ENCODE measurements at places on chromosomes 4 and X. TPM values are rescaled to one million over a fixed set of nuclear protein-coding genes. Genes with fewer than 3 reads are reported as not detected.

Gene MGST2
- 8.4 TPM for total RNA-seq

Gene MAGEA10
- total RNA-seq: not detected

Gene PAGE1
- not detected for total RNA-seq

Gene TDO2
- total RNA-seq: not detected

Gene AKAP14
- total RNA-seq: not detected

Gene MAGEA2B
- 1.7 TPM for total RNA-seq

Gene SNCA
- total RNA-seq: 118 TPM

Gene DRD5
- total RNA-seq: 0.34 TPM

Gene YIPF6
- 31.2 TPM for total RNA-seq

Gene RNF150
- 23.4 TPM for total RNA-seq

Gene FATE1
- 0.48 TPM for total RNA-seq

Gene SLC6A14
- not detected for total RNA-seq

Gene DGKK
- total RNA-seq: 0.41 TPM

Gene KCTD8
- total RNA-seq: 2.4 TPM

Gene NR3C2
- total RNA-seq: 0.46 TPM

Gene ITGB1BP2
- total RNA-seq: 2.6 TPM

Gene USP17L11
- not detected for total RNA-seq

Gene CCDC110
- total RNA-seq: 5.7 TPM

Gene CHIC1
- 10.6 TPM for total RNA-seq

Gene SRPX2
- total RNA-seq: 11.3 TPM

Gene TKTL2
- total RNA-seq: 0.09 TPM

Gene ARR3
- total RNA-seq: not detected

Gene CTAG1B
- total RNA-seq: not detected

Gene DAPP1
- 4.9 TPM for total RNA-seq

Gene PNMA6A
- 11.0 TPM for total RNA-seq

Gene RNF175
- total RNA-seq: 0.32 TPM

Gene CABS1
- total RNA-seq: 0.13 TPM

Gene SPANXA2
- not detected for total RNA-seq

Gene VBP1
- 66.3 TPM for total RNA-seq

Gene DGKQ
- 4.8 TPM for total RNA-seq

Gene G3BP2
- total RNA-seq: 192 TPM

Gene HNRNPH2
- 85.4 TPM for total RNA-seq

Gene MAGED4
- 0.41 TPM for total RNA-seq

Gene ENPP6
- total RNA-seq: 0.97 TPM

Gene NLGN3
- 0.20 TPM for total RNA-seq

Gene USP27X
- 8.0 TPM for total RNA-seq

Gene CORIN
- 1.5 TPM for total RNA-seq

Gene LANCL3
- 1.9 TPM for total RNA-seq

Gene RAB39B
- total RNA-seq: 20.9 TPM

Gene STPG2
- 0.17 TPM for total RNA-seq

Measured in motor neuron (in vitro differentiated cells).